Natural killer cell (primary cell): ENCODE measurements at places on chromosomes 1 and 21.

DNA sequence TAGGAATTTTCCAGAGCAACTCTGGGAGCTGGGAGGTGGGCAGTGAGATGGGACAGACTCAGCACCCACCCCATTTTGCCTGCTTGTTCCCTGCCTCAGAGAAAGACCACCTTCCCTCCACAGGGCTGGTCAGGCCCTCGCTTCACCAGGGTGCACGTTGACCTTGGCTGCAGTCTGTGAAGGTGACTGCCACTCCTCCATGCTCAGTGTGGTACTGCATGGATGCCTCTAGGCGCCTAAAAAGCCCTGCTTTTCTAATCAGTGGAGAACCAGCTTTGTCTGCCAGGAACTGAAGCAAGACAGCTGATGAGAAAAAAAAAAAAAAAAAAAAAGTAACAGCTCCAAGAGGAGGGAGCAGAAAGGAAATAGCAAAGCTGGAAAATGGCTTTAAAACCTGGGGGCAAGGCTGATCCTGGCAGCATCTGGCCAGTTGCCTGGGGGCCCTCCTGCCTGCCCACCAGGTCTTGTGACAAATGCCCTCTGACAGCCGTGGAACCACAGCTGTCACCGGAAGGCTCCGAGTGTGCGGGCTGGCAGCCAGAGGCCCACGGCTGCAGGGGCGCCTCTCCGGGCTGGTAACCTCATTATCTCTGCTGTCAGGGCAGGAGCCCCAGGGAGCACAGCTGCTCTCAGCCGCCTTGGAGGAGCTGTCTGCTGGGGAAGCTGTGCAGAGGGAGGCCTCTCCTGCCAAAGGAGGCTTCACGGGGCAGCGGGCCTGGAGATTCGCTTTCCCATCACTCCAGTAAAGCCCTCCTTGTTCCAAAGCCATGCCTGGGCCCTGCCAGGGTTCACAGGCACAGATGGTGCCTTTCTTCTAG, 13.7 kb downstream of the KIAA1614 start:
- no peak for DNase-seq

- no peak for DNase-seq
Measured at GRCh38 chr1:85078903-85079302, 30.6 kb upstream of the MCOLN3 start.

- no peak for DNase-seq
Measured at GRCh38 chr1:180693564-180694244, 61.9 kb downstream of the XPR1 start.

DNA sequence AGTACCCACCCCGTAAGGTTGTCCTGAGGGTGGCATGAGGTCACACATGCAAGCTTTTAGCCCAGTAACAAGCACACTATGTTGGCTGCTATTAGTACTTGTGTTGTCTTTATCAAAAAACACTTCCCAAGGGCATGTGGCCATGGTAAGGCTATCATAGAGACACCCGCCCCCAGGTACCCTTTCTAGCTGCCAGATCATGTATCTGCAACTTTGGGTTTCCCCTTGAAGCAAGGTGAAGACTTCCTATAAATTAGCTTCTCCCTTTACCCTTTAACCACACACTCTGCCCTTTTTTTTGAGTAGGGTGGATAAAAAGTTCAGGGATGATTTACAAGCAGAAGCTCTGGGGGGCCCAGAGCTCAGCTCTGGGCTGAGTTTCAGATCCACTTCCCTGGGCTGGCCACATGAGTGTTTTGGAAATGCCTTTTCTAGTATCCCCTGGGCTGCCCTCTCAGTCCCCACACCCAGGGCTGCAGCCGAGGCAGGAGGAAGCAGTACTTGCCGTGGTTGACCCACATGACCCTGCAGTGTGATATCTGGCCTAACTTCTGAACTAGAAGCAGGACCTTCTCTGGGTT, 2.0 kb downstream of the ZDHHC18 start:
- DNase-seq = peak; percentile 66

DNA sequence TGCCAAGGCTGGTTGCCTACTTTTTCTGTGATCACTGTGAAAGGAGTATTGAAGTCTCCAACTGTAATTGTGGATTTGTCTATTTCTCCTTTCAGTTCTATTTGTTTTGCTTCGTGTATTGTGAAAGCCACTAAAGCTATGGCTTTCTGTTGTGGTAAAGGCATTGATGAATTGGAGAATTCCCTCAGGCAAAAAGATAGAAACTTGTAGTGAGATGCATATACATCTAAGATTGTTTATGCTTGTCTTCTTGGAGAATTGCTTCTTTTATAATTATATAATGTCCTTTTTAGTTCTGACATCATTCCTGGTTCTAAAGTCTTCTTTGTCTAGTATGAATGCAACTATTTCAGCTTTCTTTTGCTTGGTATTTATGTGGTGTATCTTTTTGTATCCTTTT, 36.8 kb downstream of the SWT1 start:
- no peak for DNase-seq

- no peak for DNase-seq
Measured at GRCh38 chr1:61518670-61519400, 206.1 kb downstream of the TM2D1 start.

DNA sequence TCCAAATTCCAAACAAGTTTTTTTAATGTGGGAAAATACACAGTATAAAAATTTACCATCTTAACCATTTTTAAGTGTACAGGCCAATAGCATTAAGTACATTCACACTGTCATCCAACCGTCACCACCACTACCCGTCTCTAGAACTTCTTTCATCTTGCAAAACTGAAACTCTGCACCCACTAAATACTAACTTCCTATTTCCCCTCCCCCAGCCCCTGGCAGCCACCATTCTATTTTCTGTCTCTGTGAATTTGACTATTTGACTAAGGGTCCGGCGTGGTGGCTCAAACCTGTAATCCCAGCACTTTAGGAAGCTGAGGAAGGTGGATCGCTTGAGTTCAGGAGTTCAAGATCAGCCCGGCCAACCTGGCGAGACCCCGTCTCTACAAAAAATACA, 36.1 kb downstream of the CLSTN1 start:
- peak; percentile 81 for DNase-seq

GRCh38 chr1:16451841-16452528, 11.5 kb downstream of the NECAP2 start:
- no peak for DNase-seq

- no peak for DNase-seq
Measured at GRCh38 chr1:240936911-240937668, 325.1 kb upstream of the GREM2 start.
